Activated naive CD4-positive, alpha-beta T cell (primary cell): ENCODE measurements at places on chromosomes 3 and 15.

DNA sequence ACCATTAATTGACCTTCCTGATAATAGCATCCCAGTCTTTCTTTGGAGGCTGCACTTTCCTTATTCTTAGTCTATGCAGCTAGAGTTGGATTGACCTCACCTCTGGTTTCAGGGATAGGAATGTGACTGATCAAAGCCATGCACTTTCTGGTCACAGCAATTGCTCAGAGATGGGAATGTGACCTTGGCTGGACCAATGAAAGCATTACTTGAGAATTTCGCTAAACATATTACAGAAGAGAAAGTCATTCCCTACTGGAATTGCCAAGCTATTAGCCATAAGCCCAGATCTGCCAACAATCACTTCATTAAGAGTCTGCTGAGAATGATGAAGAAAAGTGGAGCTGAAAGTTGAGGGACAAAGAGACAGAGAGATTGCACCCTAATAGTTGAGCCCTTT, 32.7 kb downstream of the RTP1 start:
- DNase-seq = no peak

- DNase-seq = no peak
Observed at GRCh38 chr3:112464264-112464663, 35.0 kb downstream of the BTLA start.

DNA sequence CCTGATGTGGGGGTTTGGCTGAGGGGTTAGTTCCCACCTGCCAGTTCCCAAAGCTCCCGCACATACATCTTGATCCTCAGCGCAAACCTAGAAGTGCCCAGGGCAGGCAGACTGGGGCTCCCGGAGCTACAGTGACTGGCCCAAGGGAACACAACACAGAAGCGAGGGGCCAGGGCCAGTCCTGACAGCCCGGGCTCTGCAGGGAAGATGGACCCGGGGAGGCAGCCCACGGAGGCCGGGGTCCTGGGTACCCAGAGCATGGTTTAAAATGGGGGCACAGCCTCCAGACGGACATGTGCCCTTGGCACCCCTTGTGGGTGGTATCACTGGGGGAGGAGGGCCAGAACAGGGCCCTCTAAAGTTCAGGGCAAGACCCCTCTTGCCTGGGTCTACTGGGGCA, 5.1 kb downstream of the CPN2 start:
- DNase-seq = no peak

DNA sequence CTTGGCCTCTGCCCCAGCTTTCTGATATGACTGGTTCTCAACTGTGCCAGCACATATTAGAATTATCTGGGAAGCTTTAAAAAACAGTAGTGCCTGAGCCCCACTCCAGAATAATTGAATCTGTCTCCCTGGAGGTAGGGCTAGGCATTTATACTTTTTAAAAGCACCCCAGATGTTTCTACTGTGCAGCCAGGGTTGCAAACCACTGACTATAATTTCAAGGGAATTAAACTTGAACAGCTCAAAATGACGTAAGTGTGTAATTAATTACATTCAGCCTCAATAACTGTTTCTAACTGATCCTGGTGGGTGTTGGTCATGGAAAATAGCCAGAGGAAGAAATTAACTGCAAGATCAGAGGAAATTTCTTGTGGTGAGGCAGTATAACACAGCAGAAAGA, 4.4 kb upstream of the IRAK2 start:
- DNase-seq = no peak

DNA sequence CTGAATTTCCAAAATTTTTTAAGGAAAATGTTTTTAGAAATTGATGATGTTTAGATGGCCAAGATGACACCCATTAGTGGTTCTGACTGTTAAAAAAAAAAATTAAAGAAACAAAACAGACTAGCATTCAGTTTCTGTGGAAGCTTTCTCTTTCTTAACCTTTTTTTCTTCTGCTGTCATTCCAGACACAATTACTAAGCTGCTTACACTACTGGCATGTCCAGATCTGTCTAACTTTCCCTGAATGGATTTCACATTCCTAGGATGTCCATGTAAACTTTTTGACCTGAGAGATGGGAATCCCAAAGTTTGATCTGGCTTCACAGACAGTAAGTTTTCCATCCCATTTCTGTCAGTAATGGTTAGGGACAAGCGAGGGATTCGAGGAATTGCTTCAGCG, 10.3 kb upstream of the MTMR10 start:
- no peak for DNase-seq

DNA sequence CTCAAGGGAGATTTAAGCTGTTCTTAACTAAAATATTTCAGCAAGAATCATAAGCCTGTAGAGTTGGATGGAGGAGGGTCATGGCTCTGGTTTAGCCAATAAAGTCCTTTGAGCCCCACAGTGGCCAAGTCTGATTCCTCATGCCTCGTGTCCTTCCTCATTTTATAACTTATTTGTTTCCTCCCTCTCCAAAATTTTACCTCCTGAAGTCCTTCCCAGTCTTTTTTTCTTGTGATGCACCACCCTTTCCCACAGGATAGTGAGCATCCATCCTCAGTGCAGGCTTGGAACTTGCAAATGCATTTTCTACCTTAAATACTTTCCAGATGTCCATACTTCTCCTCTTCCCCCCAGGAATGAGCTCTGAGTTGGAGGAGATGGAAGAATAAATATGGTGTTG, 162.7 kb upstream of the AGTR1 start:
- no peak for DNase-seq

DNA sequence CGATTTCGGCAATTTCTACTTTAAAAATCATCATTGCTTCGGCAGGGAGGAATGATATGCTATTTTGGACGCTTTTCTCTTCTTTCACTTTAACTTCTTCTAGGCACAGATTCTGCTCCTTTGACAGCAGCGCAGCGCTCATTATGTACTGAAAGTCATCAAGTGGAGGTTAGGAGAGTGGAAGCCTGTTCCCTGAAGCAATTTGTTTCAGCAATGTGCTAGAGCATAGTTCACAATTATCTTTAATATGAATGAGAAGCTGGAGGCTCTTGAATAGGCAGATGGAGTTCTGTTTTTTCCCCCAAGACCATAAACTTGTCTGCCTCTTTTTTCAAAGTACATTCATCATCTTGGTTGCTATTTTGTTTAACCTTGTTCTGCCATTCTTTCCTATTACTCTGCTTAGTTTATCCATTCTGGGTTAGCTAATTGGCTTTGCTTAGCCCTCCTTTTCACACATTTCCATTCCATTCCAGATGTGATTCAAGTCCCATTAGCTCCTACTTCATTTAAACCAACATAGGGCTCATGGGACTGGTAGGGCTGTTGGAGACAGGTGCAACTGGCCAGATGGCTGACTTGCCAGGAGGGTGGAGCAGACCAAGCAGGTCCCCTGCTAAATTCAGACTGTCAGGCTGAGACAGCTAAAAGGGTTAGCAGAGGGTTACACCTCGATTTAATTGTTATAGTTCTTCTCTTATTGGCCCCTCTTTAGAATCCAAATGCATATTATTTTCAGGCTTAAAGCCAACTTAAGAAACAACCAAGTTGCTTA, 534.7 kb upstream of the CBLB start:
- DNase-seq = no peak

GRCh38 chr3:134406331-134407238, 32.3 kb upstream of the AMOTL2 start:
- DNase-seq = no peak

DNA sequence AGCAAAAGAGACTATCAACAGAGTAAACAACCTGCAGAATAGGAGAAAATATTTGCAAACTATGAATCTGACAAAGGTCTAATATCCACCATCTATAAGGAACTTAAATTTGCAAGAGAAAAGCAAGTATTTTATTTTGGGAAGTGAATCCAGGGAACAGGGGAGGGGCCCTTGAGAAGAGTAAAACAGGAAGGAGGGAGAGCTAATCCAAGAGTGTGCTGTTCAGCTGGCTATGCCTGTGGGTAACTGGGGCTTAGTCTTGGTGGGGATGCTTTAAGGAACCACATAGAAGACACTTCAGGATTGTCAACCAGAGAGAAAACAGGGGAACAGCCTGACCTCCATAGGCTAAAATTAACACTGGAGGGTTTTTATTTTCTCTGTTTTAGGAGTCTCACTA, 3.9 kb upstream of the HHLA2 start:
- DNase-seq = no peak

DNA sequence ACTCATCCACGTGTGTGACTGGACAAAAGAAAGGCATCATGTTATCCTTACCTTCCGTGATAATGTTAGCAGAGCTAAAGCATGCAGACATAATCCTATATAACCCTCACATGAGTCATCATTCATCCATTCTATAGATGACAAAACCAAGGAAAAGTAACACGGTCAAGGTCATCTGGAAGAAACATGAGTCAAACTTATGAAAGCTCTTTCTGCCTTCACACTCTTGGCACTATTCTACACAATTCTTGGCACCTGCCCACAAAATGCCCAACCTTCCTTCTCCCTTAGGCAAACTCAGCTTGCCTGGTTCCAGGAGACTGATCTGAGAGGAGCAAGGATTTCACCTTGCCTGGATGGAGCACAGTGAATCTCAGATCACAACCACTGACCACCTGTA, 66.9 kb downstream of the PRICKLE2 start:
- DNase-seq = no peak

DNA sequence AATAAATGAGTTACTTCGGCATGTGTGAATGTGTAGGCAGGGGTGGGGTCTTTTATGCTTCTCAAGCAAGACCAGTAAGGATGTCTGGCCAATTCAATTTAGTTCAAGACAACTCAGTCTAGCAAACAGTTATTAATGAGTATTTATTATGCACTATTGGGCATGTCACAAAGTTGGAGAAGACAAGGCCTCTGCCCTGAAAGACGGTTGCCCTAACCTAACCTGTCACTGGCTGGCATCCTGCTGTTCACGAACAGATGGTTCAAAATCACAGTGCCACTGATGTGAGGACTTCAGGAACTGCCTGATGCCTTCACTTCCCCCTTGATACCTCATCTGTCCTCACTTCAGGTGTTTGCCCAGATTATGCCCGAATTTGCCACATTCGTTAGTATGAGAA, 217.8 kb downstream of the SOX2 start:
- DNase-seq = no peak

GRCh38 chr3:127606981-127607595, 8.9 kb downstream of the MCM2 start:
- DNase-seq = no peak

DNA sequence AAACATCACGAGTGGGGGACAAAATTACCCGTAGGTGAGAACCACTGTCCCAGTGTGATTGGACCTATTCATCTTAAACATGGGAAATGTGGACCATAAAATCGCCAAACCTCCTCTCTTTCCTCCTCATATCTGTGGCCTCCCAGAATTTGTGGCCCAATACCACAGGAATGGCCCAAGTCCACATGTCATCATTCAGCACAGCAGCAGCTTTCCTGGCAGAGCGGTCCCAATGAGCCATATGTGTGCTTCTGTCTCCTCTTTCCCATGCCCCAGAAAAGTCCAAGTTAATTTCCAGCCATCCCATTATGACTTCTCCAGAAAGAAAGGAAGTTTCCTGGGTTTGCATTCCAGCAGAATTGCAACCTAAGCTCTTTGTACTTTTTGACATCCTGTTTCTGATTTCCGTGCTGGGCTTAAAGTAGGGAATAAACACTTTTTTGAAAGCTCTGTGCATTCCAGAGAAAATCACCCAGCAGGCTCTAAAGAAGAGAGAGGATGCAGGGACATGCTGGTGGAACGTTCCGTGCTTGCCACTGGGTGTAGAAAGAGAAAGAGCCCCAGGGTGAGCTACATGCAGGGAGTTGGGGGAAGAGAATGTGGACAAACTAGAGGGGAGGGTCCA, 259.4 kb upstream of the PROK2 start:
- DNase-seq = no peak

GRCh38 chr3:134485075-134485717, 589 bp downstream of the ANAPC13 start:
- DNase-seq = no peak

DNA sequence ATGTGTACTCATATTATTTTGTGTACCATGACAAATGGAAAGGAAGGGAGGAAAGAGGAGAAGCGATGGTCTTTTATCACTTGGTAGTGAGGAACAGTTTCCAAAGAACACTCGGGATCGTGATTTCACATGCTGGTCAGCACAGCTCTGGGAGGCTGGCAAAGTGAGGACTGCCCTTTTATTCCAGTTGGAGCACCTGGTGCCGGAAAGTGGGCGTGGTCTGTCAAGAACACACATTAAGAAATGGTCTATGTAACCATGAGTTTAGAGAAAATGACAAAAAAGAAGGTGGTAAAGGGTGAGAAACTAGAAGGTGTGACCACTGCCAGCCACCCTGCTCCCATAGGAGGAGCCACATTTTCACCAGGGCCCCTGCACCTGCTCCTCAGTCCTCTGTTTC, 7.0 kb upstream of the TSEN2 start:
- DNase-seq = no peak

DNA sequence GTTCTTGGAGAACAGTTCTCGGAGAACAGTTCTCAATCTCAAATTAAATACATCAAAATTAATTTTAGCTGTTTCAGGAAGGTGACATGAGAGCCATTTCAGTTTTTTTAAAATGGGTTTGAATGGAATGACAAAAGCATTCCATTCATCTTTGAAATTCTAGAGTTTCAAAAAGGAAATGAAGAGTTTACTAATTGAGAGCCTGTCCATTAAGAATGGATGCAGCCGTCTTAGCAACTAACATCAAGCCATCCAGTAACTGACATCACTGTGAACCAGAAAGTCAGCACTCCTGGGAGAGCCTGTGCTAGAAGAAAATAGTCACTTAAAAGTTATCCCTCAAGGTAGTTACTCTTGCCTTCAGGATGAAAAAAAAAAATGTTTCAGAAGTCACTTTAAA, 47.0 kb upstream of the FSTL1 start:
- DNase-seq = no peak

DNA sequence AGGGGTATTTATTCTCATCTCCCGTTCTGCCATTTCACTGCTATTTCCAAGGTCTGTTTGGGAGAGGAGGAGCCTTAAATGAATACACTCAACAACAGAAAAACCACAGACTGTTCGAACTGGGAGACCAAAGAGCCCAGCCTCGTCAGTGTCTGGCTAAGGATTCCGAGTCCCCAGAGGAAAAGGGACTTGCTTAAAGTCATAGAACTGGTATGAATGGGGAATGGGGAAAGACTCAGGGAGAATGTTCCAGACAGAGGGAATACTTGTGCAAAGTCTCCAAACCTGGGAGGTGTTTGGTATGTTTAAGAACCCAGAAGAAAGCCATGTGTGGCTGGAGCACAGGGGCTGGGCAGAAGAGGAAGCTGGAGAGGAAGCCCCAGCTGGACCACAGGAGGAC, 46.9 kb downstream of the FAM43A start:
- DNase-seq = no peak
